CD4-positive, alpha-beta T cell treated with Interleukin-17A for 1 hour (primary cell): ENCODE measurements at places on chromosomes 2 and 18.

DNA sequence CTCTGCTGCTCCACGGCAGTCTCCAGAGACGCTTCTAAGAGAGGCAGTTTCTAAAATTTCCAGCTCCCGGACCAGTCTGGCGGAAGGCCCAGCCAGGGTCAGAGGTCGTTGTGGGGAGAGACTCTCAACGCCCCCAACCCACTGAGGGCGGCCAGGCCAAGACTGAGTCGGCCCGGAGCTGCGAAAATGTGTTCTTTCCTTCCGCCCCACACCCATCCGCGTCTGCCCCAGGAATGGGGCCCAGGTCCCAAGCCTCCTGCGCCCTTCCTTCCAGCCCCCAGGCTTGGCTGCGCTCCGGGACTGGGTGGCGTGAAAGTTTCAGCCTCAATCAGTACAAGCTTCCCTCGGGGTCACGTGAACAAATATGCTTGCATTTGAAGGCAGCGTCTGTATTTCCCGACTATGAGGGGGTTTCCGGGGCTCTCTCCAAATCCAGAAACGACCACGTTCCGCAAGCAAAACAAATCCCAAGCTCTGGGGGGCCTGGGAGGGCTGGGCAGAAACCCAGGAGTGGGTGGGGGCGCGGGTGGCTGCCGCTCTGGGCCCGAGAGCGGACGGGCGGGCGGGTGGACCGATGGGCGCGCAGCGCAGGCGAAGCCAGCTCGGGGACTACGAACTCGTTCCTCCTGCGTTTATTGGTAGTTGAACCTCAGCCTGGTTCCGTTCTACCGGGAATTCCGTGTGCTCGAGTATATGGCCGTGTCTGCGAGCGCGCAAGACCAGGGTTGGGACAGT lies 3.3 kb downstream of the HOXD3 start:
- no peak for DNase-seq

DNA sequence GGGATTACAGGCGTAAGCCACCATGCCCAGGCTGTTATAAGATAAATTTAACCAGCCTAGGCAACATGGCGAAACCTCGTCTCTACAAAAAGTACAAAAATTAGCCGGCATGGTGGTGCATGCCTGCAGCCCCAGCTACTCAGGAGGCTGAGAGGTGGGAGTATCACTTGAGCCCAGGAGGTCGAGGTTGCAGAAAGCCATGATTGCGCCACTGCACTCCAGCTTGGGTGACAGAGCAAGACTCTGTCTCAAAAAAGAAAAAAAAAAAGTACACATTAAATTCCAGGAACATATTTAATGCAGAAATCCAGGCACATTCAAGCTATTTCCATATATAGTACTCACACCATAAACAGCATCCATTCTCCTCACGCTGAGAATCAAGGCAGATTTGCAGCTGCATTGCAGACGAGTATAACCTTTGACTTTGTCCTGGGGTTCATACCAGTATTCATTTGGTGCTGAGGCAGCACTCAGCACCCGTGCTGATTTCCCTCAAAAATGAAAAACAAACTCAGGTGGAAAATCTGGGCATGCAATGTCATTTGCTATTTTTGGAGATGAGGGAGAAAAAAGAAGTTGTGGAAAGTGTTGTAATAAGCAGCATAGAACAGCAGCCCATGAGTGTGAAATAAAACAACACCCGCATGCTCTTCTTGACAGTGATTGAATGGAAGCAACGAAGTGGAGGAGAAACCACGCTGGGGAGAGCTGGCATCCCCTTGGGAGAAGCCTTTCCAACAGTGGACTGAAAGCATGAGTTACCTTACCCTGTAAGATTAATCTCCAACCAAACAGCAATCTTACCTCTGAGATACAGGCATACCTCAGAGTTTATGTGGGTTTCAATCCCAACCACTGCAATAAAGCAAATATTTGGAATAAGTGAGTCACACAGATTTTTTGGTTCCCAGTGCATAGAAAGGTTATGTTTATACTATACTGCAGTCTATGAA lies 46.8 kb upstream of the ANXA4 start:
- no peak for DNase-seq

- no peak for DNase-seq
Observed at GRCh38 chr18:8788503-8789429, 83.4 kb downstream of the MTCL1 start.

- DNase-seq, result no peak
Observed at GRCh38 chr2:47321006-47321405, 82.0 kb upstream of the MSH2 start.

DNA sequence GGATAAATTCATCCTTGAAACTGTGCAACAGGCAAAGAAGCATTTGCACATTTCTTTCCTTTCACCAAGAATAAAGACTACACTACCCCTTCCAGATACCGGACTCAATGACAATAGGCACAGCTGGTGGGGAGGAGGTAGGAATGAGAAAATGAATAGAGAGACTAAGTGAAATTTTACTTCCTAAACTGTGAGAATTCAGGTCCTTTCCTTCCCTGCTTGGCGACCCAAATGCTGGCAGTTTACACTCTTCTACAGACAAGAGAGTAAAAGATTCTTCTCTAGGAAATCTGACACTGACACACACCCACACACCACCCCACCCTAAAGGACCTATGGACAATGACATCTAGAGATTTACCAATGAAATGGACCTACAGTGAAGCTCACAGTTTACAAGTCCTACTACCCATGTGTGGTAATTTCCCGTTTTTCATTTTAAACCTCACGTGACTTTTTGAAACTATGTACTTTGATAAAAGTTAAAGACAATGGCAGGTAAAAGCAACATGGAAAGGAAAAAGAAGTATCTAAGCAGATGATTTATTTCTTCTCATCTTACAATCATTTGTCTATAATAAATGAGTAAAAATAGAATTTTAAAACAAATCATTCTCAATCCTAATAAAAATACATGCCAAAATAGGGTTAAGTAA lies 27.9 kb downstream of the REV1 start:
- no peak for DNase-seq

GRCh38 chr2:240479111-240479501 lies 43.6 kb downstream of the GPC1 start:
- no peak for DNase-seq

DNA sequence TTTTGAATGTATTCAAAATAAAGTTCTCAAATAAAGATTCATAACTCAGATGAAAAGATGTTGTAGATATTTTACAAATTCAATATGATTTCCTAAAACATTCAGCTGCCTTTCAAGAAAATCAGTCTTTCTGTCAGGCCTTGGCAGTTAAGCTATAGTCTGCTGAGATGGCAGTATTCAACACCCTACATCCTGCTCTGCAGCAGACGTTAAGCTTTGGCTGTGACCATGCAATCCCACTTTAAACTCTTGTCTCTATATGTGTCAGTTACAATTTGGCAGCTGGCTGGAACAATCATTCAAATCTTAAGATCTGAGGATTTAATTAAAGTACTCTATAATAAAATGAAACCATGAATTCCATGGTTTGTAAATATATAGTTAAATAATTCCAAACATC lies 567.3 kb upstream of the ZNF804A start:
- no peak for DNase-seq

DNA sequence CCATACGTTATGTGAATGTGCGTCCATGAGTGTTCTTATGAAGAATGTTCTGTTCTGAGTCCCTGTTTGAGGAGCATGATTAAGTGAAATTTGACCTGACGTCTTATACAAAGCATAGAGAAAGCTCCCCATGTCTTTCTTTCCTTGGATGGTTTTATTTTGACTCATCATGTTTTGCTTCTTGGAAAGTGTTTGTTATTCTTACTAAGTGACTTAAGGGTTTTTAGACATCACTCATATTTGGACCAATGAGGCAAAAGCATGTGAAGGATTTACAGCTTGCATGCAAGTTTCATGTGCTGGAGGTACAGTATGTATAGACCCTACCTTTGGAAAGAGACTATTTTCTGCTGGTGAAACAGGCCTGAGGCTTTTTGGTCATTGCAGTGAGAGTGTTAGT lies 33.5 kb upstream of the ZEB2 start:
- no peak for DNase-seq

GRCh38 chr2:128562471-128563347 lies 244.0 kb upstream of the HS6ST1 start:
- DNase-seq, result no peak

DNA sequence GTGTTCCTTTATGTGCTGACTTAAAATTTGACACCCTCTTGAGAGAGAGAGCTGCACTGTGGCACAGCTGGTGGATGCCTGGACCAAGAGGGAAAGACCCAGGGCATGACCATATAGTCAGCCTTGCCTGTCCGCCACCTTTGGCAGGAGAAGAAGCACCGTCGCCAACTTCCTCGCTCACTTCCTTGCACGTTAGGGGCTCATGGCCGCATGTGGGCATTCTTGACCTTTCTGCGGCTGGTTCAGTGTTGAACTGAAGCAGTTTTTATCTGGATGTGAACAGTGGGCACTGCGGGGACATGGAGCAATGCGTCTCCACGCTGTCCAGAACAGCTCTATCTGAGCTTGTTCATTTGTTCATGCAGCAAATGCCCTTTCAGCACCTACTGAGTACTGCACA lies 66.9 kb downstream of the TRAPPC12 start:
- DNase-seq, result no peak

GRCh38 chr2:190875891-190876290 lies 4.7 kb upstream of the GLS start:
- peak; percentile 57 for DNase-seq

DNA sequence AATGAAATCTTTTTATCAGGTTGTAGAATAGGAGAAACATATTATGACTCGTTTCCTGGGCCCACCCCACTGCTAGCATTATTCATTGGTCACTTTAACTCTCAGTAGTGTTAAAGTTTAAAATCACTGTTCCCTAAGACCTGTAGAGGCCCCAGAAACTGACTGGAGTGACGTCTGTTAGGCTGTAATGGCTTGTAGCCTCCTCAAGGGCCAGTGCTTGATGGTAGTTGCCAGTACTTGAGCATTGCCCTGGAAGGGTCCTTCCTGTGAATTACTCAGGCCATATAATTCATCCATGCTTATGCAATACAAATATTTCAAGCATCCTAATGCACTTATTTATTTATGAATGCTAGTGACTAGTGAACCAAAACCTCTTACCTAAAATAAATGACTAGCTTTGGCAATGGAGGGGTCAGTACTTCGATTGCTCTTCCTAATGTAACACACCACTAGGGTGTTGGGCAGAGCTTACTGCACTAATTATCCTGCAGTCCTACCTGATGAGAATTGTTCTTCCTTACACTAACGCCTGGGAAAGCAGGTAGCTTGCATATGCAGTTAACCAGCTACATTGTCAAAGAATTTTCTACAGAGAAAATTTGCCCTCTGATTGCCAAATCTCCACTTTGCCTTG lies 31.2 kb downstream of the ARHGAP25 start:
- DNase-seq, result peak; percentile 30

DNA sequence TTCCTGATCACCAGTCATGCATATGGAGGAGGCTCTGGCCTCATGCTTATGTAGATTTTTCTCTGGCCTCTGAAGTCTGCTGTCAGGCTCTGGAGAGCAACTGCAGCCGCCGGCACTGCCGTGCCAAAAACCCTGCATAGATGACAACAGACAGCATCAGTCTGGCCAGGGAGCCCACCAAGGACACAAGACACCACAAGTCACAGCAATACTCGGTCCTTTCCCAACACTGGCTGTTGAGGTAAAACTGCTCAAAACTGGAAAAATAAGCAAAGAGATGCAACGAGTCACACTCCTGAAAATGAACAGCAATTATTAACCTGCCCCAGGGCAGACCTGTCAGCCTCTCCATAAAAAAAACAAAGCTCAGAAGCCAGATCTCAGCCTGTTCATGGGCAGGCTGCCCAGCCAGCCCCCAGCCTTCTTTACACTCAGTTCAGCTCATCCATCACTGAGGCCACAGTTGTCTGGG lies 186.0 kb upstream of the RAB6C start:
- DNase-seq, result no peak

GRCh38 chr2:24793761-24794435 lies 673 bp downstream of the CENPO start:
- no peak for DNase-seq

DNA sequence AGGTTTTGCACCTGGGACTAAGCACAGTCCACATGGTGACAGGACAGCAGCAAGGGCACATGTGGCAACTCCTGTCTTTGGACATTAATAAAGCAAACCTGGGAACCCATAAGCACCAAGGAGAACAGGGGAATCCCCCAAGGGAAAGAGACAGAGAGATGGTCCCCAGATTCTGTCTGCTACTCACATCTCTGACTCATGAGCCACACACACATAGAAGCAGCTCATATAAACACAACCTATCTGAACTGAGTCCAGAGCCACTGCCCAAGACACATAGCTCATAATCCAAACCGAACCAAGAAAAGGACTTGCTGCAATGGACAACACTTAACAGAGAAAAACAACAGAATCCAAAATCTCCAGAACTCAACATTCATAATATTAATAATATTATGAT lies 82.5 kb downstream of the OSBPL1A start:
- DNase-seq, result no peak

DNA sequence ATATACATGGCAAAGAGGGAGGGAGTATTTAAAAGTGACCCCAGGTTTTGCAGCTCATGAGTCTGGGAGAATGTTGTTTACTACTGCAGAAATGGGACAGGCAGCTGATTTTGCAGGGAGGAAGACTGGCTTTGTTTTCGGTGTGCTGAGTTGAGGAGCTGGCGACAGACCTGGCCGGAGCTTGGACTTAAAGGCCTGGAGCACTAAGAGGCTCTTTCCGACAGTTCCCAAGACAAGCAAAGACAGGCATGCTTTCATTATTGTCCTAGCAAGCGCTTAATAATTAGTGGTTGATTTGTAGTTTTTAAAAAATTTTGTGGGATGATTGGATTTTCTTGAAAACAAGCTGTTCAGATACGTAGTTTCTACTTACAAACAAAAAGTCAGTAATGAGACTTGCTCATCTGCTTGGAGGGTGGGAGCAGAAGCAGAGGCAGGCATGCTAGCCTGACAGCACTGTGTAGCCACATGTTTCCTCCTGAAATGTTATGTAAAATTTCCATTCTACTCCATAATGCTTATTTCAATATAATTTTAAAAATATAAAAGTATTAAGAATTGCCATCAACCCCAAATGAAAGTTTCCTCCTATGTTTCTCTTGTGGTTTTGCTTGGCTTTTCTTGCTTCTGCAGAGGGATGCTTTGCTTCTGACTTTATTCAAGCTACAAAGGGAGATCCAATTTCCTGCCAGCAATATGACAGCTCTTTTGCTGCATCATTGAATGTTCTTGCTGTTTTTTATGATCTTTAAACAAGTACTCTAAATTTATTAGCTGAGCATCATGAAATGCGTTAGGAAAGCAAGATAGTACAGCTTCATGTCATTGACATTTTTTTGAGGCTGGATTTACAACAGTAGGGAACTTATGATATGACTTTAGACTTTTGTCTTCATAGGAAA lies 75.8 kb downstream of the PHLPP1 start:
- no peak for DNase-seq

- DNase-seq, result no peak
Observed at GRCh38 chr18:37393221-37393827, 172.3 kb downstream of the CELF4 start.

DNA sequence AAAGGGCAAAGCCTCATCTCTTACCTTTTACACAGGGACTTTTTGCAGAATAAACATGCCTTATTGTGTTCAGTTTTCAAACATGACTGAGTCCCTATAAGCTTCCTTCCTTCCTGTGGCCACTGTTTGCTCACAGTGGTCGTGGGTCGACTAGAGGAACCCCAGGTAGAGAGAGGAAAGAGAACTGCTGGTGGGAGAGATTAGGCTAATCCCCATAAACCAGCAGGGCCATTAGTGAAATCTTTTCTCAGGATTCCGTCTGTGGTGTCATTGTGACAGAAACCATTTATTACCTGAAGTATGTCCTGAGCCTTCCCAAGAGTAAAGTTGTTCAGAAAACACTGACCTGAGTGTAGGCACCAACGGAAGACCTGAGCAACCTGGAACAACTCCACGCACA lies 21.3 kb upstream of the BOD1L2 start:
- DNase-seq, result no peak
